Femur (tissue), 1 donor: ENCODE measurements at places on chromosomes 4 and X.

DNA sequence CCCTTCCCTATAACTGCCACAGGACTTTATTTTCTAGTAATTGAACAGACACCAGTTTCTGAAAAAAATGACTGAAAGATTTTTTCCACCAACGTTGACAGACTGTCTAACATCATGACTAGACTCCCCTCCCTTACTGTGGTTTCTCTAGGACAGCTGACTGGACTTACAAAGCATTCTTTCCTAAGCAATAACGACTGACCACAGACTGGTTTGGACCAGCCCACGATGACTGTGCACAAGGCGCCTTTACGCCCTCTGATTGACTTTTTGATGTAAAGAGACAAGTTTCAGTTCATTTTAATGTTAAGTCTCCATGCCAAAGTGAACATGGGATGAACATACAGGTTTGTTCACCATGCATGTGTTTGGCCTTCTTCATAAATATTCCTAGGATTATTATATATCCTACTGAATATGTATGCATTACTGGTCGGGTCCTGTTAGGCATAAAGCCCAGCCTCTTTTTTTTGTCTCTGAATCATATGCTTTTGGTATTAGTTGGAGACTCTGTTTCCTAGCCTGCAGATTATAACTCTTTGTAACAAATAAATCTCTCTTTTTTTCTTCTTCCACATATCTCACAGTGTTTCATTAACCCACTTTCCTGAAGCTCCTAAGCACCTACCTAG is 50.5 kb upstream of the UGT2B4 start:
- no peak for DNase-seq

- DNase-seq, result no peak
These were observed 21.6 kb downstream of the CLDN34 start for GRCh38 chrX:9988762-9989161.

GRCh38 chr4:94598758-94599157 is 147.0 kb downstream of the PDLIM5 start:
- DNase-seq, result no peak

- DNase-seq, result peak; percentile 45
These were observed 20.1 kb downstream of the ACSL1 start for GRCh38 chr4:184805462-184806228.

DNA sequence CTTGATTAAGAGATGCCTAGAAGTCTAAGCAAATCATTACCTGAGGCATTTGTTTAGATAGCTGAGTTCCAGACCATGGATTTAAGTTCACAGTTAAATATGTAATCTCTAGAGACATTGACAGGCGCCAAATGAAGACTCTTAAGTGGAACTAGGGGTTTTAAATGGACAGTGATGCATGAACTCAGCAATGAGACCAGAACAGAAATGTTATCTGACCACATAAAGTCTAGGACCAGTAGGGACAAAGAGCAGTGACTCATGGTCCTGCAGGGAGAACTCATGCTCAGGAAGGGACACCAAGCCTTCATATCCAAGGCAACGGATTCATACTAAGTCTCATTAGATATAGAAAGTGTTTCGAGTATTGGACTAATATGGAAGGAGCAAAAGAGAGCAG is 152.3 kb downstream of the PPARGC1A start:
- no peak for DNase-seq

DNA sequence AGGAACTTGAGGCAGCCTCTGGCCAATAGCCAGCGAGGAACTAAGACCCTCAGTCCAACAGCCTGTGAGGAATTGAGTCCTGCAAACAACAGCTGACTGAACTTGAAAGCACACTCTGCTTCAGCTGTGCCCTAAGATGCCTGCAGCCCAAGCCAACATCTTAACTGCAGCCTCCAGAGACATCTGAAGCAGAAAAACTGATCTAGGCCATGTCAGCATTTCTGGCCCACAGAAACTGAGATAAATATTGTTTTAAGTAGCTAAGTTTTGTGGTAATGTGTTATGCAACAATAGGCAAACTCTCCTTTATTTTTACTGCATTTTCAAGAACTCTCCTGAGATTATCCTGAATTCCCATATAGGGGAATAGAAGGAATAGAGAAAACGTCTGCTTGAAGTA is 24.4 kb upstream of the PIGA start:
- no peak for DNase-seq

DNA sequence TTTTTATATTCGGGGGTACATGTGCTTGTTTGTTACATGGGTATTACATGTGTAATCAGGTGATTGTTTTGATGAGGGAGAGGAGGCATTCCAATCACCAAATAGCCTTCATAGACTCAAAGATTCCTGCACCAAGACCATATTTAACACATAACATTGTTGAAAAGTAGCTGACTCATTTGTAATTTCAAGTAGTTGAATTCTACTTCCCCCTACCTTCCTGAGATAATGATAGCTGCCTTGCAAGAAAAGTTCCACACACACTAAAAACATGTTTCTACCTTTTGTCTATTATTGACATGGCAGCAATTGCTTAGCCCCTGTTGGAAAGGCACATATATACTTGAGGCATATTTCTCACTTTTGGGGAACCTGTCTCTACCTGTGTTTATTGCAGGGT is 16.1 kb downstream of the PGAM4 start:
- no peak for DNase-seq

GRCh38 chrX:63673896-63674295 is 111.1 kb downstream of the ARHGEF9 start:
- DNase-seq, result no peak
